Cardiac septum (tissue), 1 donor: ENCODE measurements at places on chromosomes 1 and 21. TPM values are rescaled to one million over a fixed set of nuclear protein-coding genes. Genes with fewer than 3 reads are reported as not detected.

The UBXN10 gene
- total RNA-seq = 0.30 TPM

DNA sequence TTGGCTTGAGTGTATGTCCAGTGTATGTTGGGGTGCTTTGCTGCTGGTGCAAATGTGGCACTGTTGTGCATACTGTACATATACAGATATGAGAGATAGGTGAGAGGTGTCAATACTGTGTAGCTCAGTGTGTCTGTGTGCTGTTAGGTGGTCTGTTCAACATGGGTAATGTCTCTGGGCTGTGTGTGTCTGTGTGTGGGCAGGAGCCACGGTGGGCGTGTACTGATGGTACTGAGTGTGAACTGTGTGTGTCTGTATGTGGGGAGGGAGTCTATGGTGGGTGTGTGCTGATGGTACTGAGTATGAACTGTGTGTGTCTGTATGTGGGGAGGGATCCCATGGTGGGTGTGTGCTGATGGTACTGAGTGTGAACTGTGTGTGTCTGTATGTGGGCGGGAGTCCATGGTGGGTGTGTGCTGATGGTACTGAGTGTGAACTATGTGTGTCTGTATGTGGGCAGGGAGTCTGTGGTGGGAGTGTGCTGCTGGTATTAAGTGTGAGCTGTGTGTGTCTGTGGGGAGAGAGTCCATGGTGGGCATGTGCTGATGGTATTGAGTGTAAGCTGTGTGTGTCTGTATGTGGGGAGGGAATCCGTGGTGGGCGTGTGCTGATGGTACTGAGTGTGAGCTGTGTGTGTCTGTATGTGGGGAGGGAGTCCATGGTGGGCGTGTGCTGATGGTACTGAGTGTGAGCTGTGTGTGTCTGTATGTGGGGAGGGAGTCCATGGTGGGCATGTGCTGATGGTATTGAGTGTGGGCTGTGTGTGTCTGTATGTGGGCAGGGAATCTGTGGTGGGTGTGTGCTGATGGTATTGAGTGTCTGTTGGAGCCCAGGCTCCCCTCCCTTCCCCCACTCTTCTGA is 32.2 kb upstream of the FOXO6 start:
- peak; percentile 60 for DNase-seq

DNA sequence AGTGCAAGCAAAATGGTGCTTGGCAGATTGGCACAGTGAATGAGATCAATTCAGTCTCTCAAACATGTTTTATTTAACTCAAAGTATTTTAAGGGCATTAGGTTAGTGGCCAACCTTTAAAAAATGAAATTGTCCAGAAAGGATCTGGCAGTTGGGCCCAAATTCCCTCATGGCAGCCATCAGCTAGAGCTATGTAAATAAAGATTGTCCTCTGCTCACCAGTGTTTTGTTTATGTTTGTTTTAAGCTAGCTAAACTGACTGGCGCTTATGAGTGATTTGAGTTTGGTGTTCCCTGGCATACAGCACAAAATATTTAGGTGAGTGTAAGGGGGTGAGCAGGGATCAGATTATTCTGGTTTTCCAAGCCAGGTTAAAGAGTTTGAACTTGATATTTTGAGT is 18.1 kb downstream of the HDAC1 start:
- no peak for DNase-seq

- DNase-seq = no peak
These were observed 22.4 kb downstream of the TRPM2 start for GRCh38 chr21:44375761-44376241.

- no peak for DNase-seq
These were observed 37.0 kb downstream of the SLC9A1 start for GRCh38 chr1:27117733-27118439.

- DNase-seq = no peak
These were observed 618.3 kb downstream of the SMYD3 start for GRCh38 chr1:245888809-245889208.

The KLHDC9 gene
- 10.7 TPM for total RNA-seq

DNA sequence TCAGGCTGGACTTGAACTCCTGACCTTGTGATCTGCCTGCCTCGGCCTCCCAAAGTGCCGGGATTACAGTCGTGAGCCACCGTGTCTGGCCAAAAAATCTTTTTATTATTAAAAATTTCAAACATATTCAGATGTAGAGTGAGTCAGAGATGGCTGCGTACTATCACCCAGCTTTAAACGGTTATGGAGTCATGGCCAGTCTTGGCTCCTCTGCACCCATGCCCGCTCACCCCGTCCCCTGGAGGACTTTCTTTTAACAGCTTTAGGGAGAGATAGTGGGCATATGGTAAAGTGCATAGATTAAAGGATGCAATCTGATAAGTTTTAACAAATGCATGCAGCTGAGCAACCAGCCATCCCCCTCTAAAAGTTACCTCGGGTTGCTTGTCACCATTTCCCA is 51.8 kb downstream of the TNFRSF8 start:
- DNase-seq = no peak

The CD5L gene
- total RNA-seq = not detected
